IPS-NIHi11 (cell line): ENCODE measurements at places on chromosomes 16 and 17.

DNA sequence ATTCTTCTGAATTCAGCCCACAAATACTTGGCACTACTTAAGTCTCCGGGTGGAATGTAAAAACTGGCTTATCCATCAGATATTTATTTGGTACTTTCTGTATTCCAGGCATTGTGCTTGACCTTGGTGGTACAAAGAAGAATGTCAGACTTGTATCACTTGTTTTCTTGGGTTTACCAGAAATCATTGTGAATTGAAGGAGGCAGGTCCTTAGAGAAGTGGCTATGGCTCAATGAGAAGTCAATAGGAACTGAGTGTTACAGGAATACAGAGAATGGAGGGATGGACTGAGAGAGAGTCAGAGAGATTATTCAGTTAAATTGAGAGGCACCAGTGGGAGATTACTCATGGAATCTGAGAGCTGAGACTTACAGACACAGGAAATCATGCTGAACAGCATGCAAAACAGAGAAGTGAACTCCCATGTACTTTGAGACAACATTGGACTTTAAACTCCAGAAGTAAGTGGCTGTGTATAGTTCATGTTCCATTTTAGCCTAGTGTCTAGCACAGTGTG, 704.1 kb downstream of the CDH11 start:
- no peak for DNase-seq

DNA sequence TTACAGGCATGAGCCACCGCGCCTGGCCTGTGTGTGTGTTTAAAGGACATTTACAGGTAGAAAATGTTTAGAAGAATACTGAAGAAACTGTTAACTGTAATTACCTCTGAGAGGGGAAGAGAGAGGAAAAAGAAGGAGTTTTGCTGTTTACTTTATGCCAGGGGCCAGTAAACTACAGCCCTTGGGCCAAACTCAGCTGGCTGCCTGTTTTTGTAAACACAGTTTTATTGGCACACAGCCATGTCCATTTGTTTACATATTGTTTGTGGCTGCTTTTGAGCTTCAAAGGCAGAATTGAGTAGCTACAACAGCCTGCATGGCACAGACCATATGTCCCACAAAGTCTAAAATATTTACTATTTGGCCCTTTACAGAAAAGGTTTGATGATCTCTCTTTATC, 76.4 kb downstream of the GPR139 start:
- no peak for DNase-seq

GRCh38 chr16:89048090-89048725, 45.4 kb upstream of the ACSF3 start:
- peak; percentile 61 for DNase-seq

DNA sequence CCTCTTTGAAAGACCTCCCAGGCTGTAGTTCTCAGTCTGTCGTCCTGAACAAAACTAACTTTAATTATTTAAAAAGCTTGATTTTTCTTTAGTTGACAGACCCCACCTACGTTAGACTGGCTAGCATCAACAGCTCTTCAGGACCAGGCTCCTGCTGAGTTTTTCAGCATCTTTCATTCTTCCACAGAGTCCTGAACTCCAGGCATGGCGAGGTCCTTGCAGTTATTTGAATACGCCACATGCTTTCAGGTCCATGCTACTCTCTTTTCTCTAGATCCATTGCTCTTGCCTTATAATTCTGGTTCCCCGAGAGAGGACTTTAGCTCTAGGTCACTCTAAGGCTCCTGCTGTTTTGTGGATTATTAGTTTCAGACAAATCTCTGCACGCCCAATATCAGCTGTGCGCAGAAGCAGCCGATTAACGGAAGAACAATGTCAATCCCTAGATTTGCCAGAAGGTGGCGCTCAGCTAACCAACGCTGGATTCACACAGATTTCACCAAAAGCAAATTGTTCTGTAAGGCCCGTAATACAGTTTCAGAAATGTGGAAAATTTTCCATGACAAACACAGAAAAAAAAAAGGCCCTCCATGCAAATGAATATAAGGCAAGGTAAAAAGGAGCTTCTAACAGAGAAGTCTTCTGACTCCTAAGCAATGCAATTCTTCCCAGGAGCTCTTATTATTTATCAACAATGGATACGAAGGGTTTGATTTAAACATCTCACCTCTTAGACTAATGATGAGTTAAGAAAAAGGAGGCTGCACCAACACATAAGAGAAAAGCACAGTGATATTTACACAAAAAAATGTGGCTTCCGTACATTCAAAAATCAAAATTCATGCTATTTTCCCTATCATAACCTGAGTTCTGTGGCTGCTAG, 33.5 kb upstream of the BCO1 start:
- peak; percentile 52 for DNase-seq
